CD8-positive, alpha-beta memory T cell (primary cell): ENCODE measurements at places on chromosomes 7 and 10.

DNA sequence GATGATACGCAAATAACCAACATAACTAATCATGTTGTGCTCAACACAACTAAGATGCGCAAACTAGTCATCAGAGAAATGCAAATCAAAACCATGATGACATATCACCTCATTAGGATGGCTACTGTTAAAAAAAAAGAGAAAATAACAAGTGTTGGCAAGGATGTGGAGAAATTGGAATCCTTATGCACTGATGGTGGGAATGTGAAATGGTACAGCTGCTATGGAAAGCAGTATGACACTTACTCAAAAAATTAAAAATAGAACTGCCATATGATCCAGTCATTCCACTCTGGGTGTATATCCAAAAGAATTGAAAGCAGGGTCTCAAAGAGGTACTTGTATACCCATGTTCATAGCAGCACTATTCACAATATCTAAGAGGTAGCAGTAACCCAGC is 42.9 kb downstream of the SLIT1 start:
- no peak for DNase-seq

DNA sequence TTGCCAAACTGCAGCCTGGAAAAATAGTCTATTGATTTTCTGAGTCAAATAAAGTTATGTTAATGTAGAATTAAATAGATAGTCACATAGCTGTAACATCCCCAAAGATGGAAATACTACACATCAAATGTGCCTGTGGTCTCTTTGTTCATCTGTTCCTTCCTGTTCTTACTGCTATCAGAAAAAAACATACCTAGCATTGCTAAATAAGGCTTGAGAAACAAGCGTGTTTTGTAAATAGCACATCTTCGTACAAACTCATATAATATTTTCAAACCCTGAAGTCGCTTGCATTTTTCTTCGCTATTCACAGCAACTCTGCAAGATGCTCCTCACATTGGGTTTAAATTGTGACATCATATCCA is 116.1 kb downstream of the KLF6 start:
- DNase-seq: no peak

- no peak for DNase-seq
These were observed 34.1 kb upstream of the KCNMA1 start for GRCh38 chr10:77671594-77672252.

GRCh38 chr7:93284908-93285307 is 52.7 kb downstream of the VPS50 start:
- no peak for DNase-seq

DNA sequence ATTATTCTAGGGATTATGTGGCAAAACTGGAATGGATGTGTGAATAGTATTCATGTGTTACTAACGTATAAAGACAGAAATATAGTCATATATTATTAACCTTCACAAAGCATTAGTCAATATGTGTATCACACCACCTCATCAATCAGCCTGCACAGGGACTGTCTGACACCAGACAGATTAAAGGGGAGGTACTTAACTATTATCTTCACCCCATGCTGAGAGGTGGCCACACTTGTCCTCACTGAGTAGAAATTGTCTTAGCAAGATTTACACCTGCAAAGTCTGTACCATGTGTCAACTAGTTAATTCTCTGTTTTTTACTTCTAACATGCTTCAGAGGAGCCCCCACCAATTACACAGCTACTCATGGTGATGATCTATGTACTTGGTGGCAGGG is 146.3 kb upstream of the LRGUK start:
- no peak for DNase-seq

GRCh38 chr7:30395676-30396075 is 82.9 kb downstream of the NOD1 start:
- DNase-seq: no peak

GRCh38 chr7:36019980-36020379 is 133.1 kb upstream of the EEPD1 start:
- DNase-seq: no peak

GRCh38 chr10:84238909-84239308 is 2.4 kb downstream of the LRIT1 start:
- no peak for DNase-seq

- DNase-seq: no peak
These were observed 620 bp downstream of the SLK start for GRCh38 chr10:103967448-103968071.

DNA sequence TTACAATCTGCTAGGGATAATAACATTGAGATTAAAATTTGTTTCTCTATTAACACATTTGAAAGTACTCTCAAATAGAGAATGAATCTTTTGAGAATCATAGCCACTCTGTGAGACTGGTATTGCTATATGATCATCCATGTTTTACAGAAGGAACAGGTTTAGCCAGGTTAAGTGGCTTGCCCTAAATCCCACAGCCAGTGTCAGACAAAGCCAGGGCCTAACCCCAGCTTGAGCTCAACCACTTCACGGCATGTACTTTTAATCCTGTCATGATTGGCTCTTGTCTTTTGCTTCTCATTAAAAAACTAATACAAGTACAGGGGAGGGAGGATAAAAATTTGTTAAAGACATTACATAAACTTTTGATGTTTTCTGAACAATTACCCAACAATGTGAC is 3.8 kb upstream of the ZNRF2 start:
- no peak for DNase-seq

DNA sequence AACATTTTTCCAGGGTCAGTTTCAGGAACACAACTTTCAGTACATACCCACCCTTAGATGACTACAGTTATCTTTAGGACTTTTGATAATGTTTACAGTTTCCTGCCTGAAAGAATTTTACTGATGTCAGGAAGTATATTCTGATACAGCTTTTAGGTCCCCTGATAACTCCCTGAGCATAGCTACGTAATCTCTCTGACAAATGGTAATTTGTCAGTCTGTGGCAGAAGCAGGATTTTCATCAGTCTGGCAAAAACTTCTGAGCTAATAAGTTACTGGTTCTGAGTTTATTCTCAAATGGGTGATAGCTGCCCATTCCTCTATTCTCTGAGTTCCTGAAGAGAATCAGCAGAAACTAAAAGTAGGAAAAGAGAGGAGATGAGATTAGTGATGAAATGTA is 270.1 kb upstream of the MTPN start:
- no peak for DNase-seq

DNA sequence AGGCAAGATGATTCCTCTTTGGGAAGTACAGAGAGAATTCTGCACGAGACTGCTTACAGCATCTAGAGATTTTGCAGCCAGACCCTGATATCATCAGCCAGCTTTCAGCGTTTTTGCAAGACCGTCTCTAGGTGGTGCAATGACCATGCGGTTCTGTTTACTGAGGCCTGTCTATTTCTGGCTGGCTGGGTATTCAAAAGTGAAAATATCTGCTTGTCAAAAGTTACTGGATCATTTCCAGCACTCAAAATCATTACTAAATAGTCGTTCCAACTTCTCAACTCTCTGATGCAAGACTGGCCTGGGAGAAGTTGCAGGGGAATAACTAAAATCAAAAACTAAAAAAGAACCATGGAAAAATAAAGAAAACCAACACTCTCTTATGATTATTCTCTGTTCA is 240.1 kb downstream of the ELMO1 start:
- no peak for DNase-seq

DNA sequence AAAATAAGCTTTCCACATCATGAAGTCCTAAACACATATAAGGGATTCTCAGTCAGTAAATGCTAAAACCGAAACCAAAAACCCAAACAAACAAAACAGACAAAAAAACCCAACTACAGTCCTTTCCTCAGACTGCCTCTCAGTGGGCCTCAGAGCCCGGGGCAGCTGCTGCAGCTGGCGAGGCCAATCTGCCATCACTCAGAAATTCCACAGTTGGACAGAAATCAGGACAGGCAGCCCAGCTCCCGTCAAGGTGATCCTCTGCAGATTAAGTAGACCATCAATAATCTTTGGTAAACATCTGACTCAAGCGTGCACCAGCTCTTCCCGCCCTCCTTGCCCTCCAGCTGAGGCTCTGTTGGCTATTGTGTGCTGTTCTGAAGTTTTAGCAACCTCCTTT is 142.2 kb downstream of the ATXN7L1 start:
- no peak for DNase-seq

DNA sequence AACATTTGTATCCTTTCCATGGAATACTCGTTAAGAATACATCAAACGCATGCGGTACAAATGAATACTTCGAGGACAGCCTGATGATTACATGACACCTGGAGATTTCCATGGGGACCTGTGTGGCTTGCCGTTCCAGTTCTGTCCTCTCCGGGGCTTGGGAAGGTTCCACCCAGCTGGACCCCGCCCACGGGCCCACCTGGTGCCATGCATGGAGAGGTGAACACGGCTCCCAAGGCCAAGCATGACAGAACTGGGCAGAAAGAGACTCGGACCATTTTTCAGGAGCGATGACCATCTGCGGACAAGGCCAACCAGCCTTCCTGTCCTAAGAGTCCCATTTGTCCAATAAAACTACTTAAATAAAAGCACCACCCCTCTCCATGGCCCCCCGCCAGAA is 80.1 kb downstream of the TEX36 start:
- DNase-seq: no peak

DNA sequence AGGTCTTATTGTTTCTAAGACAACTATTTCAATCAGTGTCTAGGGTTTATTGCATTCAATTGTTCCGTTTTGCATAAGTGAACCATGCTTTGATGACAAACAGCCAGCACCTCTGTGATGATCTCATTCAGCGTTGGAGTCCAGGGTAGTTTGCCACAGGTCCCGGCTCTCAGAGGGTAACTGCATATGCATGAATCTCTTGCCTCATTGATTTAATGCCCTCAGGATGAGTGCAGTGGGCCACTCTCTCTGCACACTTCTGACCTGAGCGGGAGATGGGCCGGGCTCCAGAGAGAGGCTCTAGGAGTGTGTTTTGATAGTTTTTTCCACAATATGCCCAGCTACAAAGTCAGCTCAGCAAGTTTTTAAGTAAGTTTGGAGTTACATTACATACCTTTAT is 83.9 kb downstream of the HECW1 start:
- DNase-seq: no peak

- no peak for DNase-seq
These were observed 256.1 kb downstream of the KLF6 start for GRCh38 chr10:3528823-3529403.

- peak; percentile 67 for DNase-seq
These were observed 11.5 kb downstream of the PMS2 start for GRCh38 chr7:5997210-5997808.

- DNase-seq: no peak
These were observed 257.5 kb downstream of the INHBA start for GRCh38 chr7:41445432-41445831.

DNA sequence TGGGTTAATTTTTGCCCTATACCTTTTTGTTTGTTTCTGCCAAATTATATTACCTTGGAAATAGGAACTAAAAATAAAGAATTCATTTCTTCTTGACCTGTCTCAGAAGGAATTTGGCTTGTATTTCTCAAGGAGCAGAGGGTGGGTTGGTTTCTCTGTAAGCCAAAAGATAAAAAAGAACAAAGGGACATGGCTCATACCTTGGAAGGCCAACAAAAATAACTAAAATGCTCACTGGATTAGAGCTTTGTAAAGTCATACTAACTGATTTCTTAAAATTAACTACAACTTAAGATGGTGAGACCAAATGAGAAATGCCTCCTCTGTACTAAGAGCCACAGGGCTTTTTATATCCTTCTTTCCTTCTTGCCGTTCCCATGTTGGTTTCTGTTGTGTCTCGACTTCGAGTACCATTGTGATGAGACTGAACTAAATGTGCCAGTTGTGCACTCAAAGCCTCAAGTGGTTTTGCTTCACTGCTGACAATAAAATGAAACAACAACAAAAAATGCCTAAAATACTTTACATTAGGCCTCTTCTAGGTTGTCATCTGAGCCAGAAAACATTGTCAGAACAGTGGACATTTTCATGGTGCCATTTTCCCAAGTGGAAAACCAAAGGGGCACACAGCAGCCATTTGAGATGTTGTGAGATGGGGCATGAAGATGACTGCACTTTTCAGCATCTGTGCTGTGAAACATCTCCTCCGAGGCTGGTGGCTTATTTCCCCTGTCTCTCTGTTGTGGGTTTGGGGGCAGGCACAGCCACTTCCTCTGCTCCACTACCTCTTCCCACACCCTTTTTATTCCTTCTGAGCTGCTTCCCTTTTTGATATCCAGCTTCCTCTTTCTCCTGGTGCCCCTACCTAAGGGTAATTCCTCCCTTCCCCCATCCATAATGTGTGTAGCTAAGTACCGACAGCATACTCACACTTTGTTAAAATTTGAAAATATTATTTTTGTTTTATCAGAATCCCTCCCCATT is 51.8 kb upstream of the AGR3 start:
- DNase-seq: no peak

DNA sequence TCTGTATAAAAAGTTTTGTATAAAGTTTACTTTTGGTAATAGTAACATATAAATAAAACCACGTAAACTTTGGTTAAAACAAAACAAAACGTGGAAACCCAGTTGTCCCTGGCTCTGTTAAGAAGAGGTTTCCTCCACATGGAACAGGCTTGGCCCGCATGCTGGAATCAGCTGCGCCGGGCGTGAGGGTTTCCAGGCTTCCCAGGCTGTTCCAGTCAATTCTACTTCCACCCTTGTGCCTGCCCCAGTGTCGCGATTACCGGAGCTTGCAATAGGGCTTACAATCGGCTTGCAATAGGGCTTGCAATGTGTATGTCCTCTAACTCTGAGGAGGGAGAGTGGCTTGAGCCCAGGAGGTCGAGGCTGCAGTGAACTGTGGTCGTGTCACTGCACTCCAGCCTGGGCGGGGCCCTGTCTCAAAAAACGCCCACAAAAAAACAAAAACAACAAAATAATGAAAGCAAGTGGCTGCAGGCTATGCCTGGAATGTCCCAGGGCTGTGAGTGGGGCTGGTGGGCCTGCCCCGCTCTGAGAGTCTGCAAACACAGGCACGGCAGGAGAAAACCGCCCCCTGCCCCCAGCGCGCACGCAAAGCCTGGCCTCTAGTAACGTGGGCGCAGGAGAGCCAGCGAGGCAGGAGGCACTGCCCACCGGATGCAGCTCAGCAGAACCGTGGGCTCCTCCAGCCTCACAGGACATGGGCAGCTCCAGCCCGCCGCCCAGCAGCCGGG is 16.3 kb downstream of the CYP2W1 start:
- no peak for DNase-seq

GRCh38 chr7:127337581-127337980 is 54.9 kb downstream of the ZNF800 start:
- no peak for DNase-seq

- DNase-seq: peak; percentile 82
These were observed 498 bp downstream of the NDST2 start for GRCh38 chr10:73810735-73811465.

- DNase-seq: no peak
These were observed 6.1 kb upstream of the PDGFA start for GRCh38 chr7:525740-526139.

GRCh38 chr10:103395754-103396066 is 565 bp downstream of the ATP5MK start:
- DNase-seq: no peak

GRCh38 chr7:134703782-134704181 is 57.1 kb downstream of the BPGM start:
- DNase-seq: no peak

GRCh38 chr7:51980313-51980712 is 663.7 kb upstream of the COBL start:
- DNase-seq: no peak
